Fibroblast of skin of right biceps (primary cell): ENCODE measurements at places on chromosomes 11 and 22.

GRCh38 chr11:134624166-134624920, 212.3 kb upstream of the B3GAT1 start:
- no peak for DNase-seq

GRCh38 chr22:44667829-44668189, 34.2 kb upstream of the PRR5 start:
- DNase-seq = no peak

- DNase-seq = no peak
Measured at GRCh38 chr11:955154-956063, 29.7 kb downstream of the AP2A2 start.

DNA sequence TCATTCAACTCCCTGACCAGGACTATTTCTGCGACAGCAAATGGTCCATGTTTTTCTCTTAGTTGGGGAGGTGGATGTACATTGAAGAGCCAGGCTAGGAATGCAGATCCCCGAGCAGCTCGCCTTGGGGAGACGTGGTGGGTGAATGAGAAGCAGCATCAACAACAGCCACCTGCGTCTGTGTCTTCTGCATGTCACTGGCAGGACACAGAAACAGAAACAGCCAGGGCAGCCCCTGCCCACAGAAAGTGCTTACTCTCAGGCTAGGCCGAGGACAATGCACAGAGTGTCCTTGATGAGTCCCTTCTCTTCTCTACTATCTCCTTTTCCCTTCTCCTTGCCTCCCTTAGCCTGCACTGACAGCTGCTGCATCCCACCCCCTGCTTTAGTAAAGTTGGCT, 541.9 kb upstream of the CADM1 start:
- DNase-seq = no peak

GRCh38 chr11:71999362-71999761, 653 bp downstream of the IL18BP start:
- peak; percentile 14 for DNase-seq

DNA sequence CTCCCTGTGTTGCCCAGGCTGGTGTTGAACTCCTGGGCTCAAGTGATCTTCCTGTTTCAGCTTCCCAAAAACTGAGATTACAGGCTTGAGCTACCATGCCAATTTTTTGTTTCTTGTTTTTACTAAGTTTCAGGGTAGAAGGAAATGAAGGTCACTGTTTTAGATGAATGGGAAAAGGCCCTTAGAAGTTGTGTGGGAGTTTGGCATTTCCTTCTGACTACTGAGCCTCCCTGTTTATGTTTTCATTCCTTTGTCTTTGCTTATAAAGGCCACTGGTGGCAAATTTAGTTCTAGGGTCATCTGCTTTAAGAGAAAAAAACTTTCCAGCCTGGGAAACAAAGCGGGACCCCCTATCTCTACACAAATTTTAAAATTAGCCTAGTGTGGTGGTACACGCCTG, 22.1 kb downstream of the SRPRA start:
- no peak for DNase-seq

GRCh38 chr22:41660416-41660815, 28.3 kb downstream of the SNU13 start:
- DNase-seq = no peak

DNA sequence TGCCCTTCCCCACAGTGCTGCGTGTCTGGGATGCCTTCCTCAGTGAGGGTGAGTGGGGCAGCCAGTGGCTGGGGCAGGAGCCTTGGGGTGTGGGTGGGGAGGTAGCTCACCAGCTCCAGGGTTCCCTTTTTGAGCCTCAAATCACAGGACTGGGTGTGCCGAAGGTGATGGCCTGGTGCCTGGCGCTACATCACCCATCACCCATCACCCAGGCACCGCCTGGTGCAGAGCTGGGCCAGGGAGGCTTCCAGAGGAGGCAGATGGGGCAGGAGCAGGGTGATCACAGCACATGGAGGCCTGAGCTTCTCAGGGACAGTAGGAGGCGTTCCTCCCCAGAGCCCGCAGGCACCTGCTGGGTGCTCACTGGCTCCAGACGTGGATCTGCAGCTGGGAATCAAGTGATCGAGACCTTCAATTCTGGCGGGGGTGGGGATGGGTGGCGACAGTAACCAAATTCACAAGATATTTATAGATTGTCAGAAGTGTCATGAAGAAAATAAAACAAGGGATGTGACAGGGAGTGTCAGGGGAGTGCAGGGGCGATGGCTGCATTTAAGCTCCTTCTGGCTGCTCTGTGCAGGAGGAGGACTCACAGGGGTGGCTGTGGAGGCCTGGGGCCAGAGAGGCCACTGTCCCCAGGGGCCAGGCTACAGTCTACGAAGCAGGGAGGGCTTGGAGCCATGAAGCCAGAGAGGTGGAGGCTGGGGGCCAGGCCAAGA, 3.2 kb downstream of the TBC1D10C start:
- DNase-seq = no peak

GRCh38 chr11:44950031-44950624, 555 bp downstream of the TP53I11 start:
- no peak for DNase-seq

GRCh38 chr22:28779833-28780232, 7.3 kb downstream of the CCDC117 start:
- DNase-seq = no peak

GRCh38 chr11:55357560-55358184, 10.1 kb upstream of the OR4A15 start:
- no peak for DNase-seq

DNA sequence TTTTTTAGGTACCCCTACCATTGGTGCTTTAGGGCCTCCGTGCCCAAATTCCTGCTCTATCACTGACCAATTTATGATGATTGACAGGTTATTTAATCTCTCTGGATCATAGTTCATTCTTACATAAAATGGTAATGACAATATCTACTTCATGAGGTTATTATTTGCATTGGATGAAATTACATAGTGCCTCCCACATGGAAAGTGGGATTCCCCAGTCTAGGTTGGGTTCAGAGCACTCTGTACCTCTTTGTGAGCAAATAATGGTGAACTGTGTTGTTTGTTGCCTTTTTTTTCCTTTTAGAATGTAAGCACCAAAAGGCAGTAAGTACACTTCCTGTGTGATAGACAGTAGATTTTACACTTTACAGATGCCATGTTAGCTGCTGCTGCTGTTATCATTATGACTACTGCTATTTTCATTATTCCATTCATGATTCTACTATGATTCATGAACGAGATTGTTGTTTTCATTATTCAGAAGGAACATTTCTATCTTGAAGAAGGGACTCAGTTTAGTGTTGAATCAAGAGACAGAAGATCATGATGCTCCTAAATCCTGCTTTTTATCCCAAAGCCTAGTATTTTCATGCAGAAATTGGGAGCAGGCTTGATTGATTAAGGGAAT, 100.8 kb downstream of the ALX4 start:
- DNase-seq = peak; percentile 42

GRCh38 chr22:17260298-17260697, 41.1 kb upstream of the ADA2 start:
- DNase-seq = no peak

GRCh38 chr22:39220450-39220849, 24.3 kb downstream of the PDGFB start:
- DNase-seq = no peak

DNA sequence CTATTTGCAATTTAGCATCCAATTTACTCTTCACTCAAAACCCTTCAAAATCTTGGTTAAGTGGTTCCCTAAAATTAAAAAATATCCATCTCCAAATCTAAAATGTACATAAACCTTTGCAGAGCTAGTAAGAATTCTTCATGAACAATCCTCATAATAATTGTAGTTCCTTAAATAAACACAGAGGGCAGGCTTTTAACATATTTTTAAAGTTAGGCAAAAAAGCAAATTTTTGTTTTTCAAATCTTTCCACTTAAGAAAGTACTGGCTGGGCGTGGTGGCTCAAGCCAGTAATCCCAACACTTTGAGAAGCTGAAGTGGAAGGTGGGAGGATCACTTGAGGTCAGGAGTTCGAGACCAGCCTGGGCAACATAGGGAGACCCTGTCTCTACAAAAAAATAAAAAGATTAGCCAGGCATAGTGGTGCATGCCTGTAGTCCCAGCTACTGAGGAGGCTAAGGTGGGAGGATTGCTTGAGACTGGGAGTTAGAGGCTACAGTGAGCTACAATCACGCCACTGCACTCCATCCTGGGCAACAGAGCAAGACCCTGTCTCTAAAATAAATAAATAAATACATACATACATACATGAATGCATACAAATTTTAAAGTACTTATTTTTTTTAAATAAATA, 25.1 kb upstream of the PLAAT3 start:
- DNase-seq = peak; percentile 23

DNA sequence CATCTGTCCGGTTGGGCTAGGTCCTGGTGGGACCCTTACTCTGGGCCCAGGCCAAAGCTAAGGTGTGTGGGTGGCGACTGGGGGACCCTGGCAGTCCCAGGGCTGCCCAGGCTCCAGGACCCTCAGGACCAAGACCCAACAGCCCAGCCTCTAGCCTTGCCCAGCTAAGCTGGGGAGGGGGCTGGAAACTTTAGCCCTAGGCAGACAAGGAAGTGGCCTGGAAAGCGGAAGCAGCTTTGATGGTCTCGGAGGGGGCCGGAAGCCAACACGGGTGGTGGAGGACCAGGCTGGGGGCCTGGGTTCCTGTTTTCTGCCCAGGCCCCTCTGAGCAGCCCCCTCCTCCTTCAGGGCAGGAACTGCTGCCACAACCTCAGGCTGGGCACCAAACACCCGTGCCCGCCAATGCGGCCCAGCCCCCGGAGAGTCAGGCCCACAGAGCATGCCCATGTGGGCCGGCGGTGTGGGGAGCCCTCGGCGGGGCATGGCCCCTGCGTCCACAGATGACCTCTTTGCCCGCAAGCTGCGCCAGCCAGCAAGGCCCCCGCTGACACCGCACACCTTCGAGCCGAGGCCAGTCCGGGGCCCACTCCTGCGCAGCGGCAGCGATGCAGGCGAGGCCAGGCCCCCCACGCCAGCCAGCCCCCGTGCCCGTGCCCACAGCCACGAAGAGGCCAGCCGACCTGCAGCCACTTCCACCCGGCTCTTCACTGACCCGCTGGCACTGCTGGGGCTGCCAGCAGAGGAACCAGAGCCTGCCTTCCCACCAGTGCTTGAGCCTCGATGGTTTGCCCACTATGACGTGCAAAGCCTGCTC, 2.8 kb downstream of the SIPA1 start:
- DNase-seq = no peak

DNA sequence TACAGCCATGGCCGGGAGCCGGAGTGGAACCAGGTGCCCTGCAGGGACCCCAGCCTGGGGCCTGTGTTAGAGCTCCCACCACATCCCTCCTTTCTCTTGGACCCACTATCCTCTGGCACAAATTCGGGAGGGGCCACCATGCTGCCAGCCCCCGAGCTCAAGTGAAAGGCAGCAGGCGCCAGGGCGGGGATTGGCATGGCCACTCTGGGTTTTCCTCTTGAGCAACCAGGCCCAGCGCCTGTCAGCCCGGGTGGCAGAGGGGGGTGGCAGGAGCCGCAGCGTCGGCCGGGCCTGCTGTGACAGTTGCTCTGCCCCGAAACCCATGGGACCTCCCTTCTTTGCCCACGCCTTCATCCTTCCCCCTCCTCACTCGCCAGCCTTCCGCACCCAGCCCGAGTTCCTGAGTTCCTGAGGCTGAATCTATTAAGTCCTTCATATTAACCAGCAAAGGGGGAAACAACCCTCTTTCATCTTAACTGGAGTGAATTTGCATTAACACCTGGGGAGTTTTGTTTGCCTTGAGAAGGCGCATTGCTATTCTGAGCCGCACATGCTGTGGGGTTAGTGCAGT, 16.8 kb upstream of the CABP7 start:
- no peak for DNase-seq

DNA sequence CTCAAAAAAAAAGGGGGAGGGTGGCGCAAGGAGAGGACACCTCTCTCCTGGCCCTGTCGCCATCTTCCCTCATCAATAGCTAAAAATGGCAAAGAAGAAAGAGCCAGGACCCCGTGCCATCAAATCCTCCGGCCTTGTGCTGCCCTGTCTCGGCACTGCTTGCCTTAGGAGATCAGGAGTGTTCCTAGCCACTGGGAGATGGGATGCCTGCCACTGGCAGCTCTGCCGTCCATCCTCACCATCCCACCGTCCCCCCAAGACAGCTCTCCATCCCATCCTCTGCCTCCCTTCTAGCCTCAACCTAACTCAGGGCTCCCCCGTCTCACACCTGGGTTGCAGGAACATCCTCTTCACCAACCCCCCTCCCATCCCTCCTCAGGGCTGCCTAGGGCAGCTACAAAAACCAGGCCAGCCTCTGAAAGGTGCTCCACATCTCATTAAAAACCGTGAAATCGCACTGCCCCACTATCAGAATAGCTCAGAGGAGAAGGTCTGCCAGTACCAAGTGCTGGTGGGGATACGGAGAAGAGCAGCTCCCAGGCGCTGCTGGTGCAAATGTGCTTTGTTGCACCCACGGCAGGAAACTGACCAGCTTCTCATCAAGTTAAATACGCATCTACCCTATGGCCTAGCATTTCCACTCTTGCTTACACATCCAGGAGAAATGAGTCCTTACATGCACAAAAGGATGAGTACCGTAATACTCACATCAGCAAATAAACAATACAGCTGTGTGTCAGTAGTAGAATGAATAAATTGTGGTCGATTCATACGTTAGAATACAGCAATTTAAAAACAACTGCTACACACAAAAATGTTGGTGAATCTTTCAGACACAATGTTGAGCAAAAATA, 31.7 kb upstream of the GCAT start:
- peak; percentile 73 for DNase-seq

DNA sequence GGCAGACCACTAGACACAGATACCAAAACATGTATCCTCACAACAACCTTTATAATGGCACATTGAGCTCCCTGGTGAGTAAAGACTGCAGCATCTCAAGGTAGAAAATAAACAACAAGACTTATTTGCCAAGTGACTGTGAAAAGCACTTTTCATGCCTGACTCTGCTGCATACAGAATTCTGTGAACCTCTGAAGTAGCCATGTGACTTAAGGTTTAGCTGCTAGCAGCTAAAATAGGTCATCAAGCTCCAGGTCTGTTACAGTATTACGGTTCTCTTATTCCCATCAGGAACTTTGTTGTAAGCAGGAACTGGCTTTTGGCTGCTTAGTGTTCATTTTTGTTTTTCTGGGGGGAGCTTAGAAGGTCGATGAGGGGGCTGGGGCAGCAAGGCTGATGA, 139.4 kb downstream of the PAX6 start:
- DNase-seq = no peak

- DNase-seq = no peak
Measured at GRCh38 chr11:74268456-74268855, 43.0 kb downstream of the P4HA3 start.

- DNase-seq = peak; percentile 99
Measured at GRCh38 chr11:12043959-12044791, 35.7 kb upstream of the DKK3 start.

DNA sequence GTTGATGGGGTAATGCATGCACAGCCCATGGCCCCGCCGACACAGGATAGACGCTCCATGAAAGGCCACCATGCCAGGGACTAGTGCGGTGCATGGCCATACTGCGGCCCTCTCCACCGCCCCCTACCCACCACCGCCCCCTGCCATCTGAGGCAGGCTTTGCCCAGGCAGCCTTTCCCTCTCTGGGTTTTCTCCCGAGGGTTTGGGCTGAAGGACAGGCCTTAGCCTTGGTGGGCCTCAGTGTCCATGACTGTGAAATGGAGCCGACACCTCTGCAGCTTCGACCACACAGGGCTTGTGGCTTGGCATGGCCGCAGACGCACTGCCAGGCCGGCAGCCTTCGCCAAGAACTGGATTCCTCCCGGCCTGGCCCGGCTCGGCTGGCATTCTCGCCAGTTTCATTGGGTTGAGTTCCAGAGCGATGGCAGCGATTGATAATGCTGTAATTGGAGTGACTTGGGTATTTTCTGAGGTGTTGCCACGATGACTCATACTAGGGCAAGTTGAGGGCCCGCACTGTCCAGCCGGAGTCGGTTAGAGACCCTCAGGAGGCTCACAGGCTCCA, 111.3 kb downstream of the WNT7B start:
- DNase-seq = no peak

- no peak for DNase-seq
Measured at GRCh38 chr11:107961480-107961879, 33.2 kb downstream of the RAB39A start.

GRCh38 chr11:789943-790342, at the start of gene CEND1:
TSS of gene CEND1 (minus strand) at chr11:790090. CDS start at chr11:788576, 1,514 bp downstream.
- DNase-seq = peak; percentile 48
